Heart right ventricle (tissue), 16 donors: ENCODE measurements at places on chromosomes 16 and 17. TPM values are rescaled to one million over a fixed set of nuclear protein-coding genes. Genes with fewer than 3 reads are reported as not detected.

The LAT gene
- 0.35 TPM for total RNA-seq

The RMI2 gene
- 2.6 TPM for total RNA-seq

The CRAMP1 gene
- 13.8 TPM for total RNA-seq

The DYNLRB2 gene
- total RNA-seq, result not detected

The SNAI3 gene
- 1.2 TPM for total RNA-seq

The MAP2K6 gene
- total RNA-seq, result 2.0 TPM

The LITAFD gene
- not detected for total RNA-seq

The GDPD3 gene
- 1.4 TPM for total RNA-seq

The KRTAP4-3 gene
- not detected for total RNA-seq

The ACAP1 gene
- 23.4 TPM for total RNA-seq
